ENCODE measurements at places on chromosomes 16 and 17.
A peak's percentile ranks its signal among the peaks of the same experiment; 100 is the strongest.

DNA sequence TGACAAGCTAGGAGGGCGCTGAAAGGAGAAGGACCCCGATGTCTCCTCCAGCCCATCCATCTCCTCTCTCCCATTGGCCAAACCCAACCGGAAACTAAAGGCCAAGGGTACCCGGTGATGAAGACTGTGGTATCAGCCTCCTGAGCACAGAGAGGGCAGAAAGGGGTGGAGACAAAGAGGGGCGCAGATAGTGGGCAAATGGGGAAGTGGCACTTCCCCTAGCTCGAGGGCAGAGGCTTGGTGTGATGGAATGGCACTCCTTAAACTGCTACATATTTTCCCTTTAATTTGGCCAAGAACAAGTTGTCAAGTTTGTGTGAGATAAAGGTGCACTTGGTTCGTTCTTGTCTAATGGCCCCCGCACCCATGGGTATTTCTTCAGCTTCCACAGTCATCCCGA, 27.8 kb downstream of the IL4R start:
- no peak for DNase-seq

GRCh38 chr17:27327397-27327796, 33.5 kb downstream of the WSB1 start:
- DNase-seq: no peak

DNA sequence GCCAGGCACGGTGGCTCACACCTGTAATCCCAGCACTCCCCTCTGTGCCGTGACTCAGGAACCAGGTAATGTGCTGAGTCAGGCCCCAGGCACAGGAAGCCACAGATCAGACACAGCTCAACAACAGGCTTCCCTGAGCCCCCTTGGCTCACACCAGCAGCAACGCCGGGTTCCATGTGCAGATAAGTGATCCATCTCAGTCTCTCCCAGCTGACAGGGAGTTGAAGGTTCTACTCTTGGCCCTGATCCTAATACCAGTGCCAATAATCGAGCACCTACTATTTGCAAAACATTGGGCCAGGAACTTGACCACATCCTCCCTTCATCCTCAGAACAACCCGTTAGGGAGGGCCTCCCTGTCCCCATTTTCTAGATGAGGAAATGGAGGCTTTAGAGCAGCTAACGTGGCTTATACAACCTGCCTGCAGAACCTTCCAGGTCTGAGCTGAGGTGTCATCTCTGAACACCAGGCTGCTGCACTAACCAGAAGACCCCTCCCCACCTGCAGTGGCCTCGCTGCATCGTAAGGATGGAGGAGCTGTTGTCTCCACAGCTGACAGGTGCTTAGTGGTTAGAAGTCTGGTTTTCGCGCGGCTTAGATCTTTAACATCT, 64.8 kb upstream of the AMZ2 start:
- no peak for DNase-seq

DNA sequence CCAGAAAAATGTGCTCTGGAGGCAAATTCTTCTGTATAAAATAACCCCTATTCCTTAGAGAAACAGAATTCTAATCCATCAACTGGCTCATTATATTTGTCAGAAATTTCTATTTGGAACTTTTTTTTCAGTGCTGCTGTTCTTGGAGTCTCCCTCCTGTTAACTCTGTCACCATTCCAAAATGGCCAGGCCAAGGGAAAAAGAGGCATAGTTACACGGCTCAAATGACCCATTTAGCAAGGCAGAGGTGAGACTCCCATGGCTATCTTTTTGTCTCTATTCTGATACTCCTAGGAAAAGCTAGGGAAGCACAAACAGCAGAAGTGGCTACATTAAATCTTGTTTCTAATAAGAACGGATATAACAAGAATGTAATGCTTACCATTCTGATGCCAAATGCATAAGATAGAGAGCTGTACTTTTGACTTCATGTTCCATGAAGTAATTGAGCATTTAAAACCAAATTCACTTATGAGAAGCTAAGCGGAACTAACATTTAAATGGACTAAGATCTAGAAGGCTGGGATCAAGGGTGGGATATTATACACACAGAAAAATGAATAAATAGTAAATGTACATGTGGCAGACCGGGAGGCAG, 64.4 kb upstream of the CORO6 start:
- DNase-seq: no peak

GRCh38 chr16:29014561-29015069, 29.8 kb downstream of the LAT start:
- DNase-seq: no peak

GRCh38 chr16:8167436-8167835, 422.9 kb downstream of the TMEM114 start:
- no peak for DNase-seq

DNA sequence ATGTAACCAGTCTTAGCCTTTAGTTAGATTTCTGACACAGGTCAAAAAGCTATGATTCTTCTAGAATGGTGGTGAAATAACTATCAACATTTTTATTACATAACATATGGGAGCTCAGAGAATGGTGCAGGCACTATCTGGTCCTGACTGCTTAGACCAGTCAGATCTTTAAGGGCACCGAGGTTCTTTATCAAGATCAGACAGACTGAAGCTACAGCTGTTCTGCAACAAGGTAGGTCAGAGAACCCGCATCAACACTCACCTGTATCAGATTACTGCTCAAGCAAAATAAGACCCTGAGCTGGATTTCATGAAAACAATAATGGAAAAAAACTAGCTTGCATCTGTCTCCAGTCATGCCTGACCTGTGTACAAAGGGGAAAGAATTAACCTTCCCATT, 160.4 kb downstream of the KCNJ2 start:
- no peak for DNase-seq

DNA sequence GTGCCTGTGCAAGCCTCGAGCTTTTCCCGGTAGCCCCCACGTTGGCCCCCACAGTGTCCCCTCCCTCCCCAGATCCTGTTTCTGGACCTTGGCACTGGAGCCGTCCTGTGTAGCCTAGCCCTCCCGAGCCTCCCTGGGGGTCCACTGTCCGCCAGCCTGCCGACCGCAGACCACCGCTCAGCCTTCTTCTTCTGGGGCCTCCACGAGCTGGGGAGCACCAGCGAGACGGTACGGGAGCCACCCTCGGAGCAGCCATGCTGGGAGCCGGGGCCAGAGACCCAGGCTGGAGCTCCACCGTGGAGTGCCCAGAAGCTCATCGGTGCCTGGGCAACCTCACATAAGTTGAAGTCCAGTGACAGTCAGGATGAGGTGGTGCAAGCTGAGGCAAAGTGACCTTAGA, 11.8 kb downstream of the RGS11 start:
- no peak for DNase-seq

GRCh38 chr17:48241131-48241591, 133.6 kb downstream of the SNX11 start:
- peak; percentile 86 for DNase-seq

Data from choroid plexus epithelial cell (primary cell).